SJSA1 (cell line): ENCODE measurements at places on chromosomes 4 and X.

- DNase-seq: no peak
Measured at GRCh38 chrX:22760513-22761057, 239.2 kb upstream of the DDX53 start.

DNA sequence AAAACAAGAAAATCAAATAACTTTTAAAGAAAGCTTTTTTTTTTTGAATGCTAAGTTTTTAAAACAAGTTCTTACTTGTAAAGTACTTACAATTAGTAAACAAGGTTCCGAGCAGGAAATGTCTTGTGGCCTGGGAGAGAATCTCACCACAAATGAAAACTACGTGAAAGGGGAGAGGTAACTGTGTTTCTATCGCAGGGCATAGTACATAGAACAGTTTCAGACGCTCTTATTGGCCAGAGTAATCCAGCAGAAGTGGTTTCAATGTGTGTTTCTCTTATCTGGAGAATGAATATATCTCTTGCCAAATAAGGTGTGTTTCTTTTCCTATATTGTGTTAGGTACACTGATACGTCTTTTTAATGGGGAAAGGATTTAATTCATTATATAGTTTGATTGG, at the start of gene PLAC8:
Gene PLAC8 (minus strand): TSS at position 154 of the 400 bp plus-strand sequence. CDS start 6,808 bp downstream, outside the sequence.
- DNase-seq: peak; percentile 45

DNA sequence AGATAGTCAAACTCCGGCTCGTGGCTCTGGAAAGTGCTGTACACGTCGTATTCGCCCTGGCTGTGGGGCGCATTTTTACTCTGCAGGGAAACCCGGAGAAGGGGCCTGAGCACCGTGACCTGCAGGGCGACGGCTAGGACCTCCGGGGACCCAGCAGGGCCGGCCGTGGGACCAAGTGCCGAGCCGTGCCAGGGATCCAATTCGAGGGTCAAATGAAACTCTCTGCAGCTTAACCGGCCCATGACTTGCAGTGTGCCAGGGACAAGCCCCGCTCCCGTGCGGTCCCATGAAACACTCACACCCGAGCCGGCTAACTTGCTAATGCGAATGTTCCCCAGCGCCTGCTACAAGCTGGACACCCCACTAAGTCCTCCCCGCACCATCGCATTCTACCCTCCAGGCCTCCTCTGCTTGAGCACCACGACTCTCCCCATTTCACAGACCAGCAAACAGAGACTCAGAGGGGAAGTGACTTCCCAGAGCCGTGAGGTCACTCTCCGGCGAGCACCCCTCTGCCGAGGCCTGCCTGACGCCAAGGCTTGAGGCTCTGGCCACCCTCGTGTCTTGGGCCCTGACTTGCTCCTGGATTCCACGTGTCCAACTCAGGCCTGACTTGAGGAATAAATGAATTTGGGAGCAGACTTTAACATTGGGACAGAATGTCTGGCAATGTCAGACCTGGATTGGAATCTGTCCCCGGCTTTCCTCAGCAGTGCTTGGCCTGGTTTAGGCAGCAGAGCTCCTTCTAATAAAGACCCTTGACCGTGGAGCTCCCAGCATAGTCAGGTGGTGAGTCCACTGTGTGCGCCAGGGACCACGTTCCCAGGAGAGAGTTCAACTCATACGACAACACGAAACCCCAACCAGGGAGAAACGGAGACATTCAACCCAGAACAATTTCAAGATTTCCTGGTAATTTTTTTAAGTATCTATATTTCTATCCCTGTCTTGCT, 93.6 kb downstream of the PPP2R2C start:
- no peak for DNase-seq

DNA sequence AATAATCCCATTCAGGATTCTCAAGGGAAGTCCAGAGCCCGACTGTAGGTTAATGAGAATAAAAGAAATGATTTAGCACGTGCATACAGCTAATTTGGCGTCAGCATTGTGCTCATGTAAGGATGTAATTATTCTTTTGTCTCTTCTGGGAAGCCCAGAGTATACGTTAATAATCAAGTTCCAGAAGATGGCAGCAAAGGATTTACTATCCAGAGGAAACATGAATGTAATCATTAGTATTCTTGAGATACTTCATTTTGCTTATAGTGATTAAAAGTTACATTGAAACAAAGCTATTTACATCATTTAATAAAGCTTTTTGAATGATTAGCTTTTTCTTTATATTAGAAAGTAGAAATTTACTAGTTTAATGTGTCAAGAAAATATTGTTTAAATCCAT, 27.1 kb upstream of the MAP9 start:
- DNase-seq: no peak

DNA sequence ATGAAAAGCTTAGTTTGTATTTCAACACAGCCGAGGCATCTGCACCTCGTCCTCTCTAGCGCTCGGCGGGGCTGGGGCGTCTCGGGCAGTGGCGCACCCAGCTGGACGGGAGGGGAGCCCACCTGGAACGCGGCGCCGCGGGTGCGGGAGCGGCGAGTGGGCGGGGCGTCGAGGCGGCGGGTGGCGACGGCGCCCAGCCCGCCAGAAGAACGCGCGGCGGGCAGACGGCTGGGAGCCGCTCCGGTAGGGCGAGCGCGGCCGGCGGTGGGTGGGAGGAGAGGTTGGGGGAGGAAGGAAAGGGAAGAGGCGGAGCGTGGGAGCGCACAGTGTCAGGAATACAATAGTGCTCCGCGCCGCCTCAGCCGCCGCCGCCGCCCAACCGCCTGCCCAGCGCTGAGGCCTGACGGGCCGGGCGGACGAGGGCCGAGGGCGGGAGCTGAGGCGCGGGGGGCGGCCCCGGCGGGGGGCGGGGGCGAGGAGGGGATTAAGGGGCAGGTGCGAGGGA, at the start of gene JADE3:
Gene JADE3 (plus strand): TSS at position 324 of the 505 bp plus-strand sequence. CDS start 72,474 bp downstream, outside the sequence.
- peak; percentile 78 for DNase-seq

GRCh38 chrX:45952030-45952429, 593.2 kb downstream of the ZNF674 start:
- no peak for DNase-seq

DNA sequence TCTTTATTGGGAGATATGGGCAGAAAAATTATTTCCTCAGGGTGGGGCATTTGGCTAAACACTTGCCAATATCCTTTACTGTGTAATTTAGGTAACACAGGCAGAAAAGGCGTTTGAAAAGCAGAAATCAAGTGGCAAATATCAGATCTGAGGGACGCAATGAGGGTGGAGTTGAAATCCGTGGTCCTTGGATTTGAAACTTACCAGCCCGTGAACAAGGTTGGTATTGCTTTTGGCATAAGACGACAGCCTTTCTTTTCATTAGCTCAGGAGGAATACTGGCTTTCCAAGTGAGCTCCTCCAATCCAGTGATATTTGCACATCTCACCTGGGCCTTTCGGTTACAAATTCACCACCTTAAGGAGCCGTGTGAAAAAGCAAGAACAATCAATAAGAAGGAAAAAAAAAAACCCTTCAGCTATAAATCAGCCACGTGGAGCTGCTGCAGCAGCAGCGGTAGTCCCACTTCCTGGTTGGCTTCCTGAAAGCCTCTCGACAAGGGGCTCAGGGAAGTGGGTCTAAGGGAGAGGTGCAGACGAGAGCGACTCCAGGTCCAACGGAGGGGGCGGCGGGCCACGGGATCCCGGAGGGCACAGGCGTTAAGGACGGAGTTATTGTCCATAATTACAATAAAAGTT, 734 bp upstream of the GALNT7 start:
- peak; percentile 46 for DNase-seq

DNA sequence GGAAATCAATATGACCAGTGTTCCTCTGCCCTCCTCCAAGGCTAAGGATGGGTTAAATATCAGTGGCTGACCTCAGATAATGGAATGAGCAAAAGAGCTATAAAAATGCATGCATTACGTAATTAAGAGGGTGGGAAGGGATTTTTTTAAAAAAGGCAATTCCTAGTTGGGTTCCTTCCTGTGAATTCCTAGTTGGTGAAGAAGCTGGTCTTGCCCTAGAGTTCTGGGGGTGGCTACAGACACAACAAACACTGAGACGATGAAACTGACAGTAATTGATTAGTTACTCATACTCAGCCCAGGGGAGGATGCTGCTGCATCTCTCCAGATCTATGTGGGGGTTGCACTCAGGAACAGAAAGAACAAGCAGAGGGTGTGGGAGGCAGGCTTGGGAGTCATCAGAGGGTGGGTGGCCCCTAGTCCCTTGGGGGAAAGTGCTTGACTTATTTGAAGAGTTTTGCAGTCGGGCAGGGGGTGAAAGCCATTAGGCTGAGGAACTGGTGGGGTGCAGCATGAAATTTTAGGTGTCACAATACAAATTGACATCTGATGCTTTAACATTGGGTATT, 662.0 kb upstream of the FRG1 start:
- DNase-seq: no peak

DNA sequence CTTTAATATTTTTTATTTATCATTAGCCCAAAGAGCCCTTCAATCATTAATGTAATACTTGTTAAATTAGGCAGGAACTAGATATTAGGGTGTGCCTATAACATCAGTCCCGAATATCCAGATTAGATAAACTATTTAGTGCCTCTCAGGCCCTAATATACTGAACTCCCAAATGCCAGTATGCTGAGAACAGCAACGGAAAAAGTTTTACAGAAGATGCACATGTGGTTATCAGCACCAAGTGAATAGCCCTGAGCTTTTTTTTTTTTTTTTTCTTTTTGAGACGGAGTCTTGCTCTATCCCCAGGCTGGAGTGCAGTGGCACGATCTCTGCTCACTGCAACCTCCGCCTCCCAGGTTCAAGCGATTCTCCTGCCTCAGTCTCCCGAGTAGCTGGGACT, 13.0 kb upstream of the ELF2 start:
- DNase-seq: no peak

DNA sequence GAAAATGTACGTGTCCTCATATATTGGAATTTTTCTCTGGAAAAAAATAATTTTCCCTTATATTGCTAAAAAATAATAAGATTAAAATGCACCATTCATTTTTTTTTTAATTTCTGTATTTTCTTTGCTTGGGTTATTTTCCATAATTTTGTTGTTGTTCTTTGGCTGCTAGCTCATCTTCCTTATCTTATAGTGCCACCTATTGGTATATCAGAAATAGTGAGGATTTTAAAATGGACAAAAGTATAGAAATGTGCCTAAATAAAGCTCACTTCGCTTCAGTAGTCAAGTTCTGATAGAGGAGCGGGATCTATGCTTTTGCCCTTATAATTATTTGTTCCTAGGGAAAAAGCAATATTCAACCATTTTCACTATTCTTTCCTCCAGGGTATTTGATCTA, 134.8 kb downstream of the NAP1L3 start:
- DNase-seq: no peak

DNA sequence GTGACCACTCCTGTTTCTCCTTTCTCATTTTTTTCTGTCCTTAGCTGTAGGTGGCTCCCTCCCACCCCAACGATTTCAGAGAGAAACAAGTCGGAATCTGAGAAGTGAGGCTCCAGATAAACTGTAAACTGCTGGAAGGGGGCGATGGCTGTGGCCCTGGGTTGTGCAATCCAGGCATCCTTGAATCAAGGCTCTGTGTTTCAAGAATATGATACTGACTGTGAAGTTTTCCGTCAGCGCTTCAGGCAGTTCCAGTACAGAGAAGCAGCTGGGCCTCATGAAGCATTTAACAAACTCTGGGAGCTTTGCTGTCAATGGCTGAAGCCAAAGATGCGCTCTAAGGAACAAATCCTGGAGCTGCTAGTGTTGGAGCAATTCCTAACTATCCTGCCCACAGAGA, 37.7 kb downstream of the ETDC start:
- DNase-seq: no peak

GRCh38 chr4:144591401-144591800, 54.6 kb upstream of the HHIP start:
- DNase-seq: peak; percentile 19

- DNase-seq: peak; percentile 55
Measured at GRCh38 chrX:10467793-10468192, 152.6 kb downstream of the MID1 start.

GRCh38 chrX:74280759-74281158, 23.2 kb upstream of the ZCCHC13 start:
- DNase-seq: no peak

DNA sequence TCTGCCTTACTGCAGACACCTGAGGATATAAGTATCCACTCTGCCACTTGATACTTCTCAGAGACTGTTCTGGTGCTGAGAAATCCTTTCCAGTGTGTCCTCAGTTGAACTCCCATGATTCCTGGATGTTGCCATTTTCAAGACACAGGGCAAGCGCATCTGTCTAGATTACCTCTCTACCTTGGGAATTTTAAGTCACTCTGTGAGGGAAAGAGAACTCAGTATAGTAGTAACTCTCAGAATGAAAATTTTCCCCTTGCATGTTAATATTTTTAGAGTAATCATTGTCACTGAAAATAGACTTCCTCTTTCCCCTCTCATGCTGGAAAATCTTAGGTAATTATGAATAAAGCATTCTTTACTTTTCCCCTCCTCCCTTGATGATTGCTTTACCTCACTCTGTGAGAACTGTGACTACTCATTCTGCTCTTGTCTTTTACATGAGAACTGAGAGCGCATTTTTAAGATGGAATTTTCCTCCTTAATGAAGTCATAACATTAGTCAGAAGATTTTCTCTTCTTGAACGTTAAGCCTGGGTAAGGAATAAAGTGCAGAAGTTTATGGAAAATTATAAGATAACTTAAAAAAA, 45.0 kb downstream of the TET2 start:
- no peak for DNase-seq

DNA sequence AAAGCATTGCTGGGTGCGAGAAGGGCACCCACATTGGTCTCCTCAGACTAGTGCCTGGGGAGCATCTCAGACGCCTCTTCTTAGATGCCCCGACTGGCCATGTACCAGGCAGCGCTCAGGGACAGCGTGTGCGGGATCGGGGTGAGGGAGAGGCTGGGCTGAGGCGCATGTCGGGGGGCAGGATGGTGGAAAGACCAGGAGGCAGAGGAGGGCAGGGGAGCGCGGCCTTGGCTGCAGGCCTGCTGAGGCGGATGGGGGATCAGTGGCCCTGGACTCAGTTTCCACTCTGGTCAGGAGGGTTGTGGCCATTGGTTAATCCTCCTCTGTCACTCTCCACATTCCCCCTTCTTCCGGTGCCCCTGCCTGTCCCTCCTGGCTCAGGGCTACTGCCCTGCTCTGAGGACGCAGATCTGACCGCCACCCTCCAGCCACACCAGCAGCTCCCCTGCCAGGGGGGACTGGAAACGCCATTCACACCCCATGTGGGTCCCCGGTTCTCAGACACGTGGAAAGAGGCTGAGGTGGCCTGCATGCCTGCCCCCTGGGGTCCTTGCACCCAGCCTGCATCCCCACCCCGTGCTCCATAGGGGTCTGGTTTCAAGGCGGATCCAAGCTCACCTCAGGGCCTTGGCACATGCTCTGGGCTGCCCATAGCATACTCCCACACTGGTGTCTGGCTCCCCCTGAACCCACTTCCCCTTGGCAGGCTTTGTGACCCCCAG, 105.9 kb downstream of the CPZ start:
- DNase-seq: no peak

- no peak for DNase-seq
Measured at GRCh38 chr4:153534792-153535629, 68.9 kb downstream of the TMEM131L start.

GRCh38 chrX:123256378-123256777, 72.3 kb downstream of the GRIA3 start:
- DNase-seq: no peak

DNA sequence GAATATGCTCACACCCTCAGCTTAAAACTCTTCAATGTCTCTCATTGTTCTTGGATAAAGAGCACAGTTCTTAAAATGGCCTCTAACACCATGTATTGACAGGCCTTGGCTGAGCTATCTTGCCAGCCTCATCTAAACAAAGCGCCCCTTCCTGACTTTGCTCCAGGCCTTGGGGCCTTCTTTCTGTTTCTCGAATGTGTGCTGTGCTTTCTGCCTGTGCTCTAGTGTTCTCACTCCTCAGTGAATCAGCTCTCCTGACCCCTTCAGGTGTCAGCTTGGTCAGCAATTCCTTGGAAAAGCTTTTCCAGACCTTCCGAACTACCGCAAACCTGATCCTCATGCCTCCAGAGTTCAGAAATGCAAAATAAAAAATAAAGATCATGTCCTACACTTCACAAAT, 346.3 kb upstream of the FSTL5 start:
- DNase-seq: no peak
